H7 (cell line): ENCODE measurements at places on chromosomes 6 and 20. TPM values are rescaled to one million over a fixed set of nuclear protein-coding genes. Genes with fewer than 3 reads are reported as not detected.

The DNAH8 gene
- total RNA-seq, result 0.03 TPM in 1 of 2 replicates, not detected in the other

The OPRL1 gene
- 2.4 and 4.4 TPM in 2 replicates for total RNA-seq

The BIRC7 gene
- 0.26 TPM in 1 of 2 replicates, not detected in the other for total RNA-seq

The DEFB127 gene
- not detected in 2 replicates for total RNA-seq

The SNTA1 gene
- 3.8 and 6.0 TPM in 2 replicates for total RNA-seq

The HINT3 gene
- total RNA-seq, result 13.8 and 17.7 TPM in 2 replicates

The C20orf202 gene
- 0.26 TPM in 1 of 2 replicates, not detected in the other for total RNA-seq

The FLOT1 gene
- total RNA-seq, result 140 and 152 TPM in 2 replicates

The RHAG gene
- total RNA-seq, result 0.07 TPM in 1 of 2 replicates, not detected in the other

The CST9 gene
- total RNA-seq, result not detected in 2 replicates
